ENCODE measurements at places on chromosomes 12 and 14. TPM values are rescaled to one million over a fixed set of nuclear protein-coding genes. Genes with fewer than 3 reads are reported as not detected.

BEST3 gene
- total RNA-seq = 0.07 TPM

BBS10 gene
- 17.7 TPM for total RNA-seq

DNA sequence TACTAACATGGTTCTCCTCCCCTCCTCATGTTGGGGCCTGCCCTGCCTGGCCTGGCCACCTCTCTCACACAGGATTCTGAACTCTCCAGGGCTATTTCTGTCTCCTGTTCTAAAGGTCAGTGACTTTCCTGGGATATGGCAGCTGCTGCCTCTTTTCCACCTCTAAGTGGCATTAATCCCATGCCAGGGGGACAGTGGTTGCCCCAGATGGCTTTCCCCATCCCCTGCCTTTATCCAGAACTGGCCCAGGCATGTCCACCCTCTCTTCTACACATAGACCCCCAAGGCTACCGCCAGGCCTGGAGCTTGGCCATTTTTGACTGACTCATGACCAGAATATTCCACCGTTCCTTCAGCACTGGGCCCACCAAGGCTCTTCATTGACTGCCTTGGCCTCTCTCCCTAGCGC lies 90.4 kb downstream of the IRF2BPL start:
- DNase-seq = no peak

GRCh38 chr14:34172550-34173368 lies 221.9 kb upstream of the EGLN3 start:
- no peak for DNase-seq

DNA sequence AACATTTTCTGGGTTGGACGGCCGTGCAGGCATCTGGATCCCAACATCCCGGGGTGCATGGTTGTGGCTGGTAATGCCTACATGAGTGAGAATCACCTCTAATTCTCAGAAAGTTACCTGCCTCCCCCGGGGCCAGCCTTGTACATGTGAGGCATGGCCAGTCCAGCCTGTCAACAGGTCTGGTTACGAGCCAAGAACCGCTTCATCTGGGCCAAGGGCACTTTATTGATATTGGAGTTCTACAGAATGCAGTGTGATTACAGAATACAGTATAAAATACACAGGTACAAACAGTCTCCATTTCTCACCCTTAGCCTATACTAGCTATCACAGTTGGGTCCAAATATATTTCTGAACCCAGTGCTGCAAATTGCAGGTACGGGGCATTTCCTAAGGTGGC lies 84.9 kb upstream of the EVL start:
- DNase-seq = no peak

GRCh38 chr14:57008534-57008933 lies 198.3 kb upstream of the OTX2 start:
- DNase-seq = no peak

DNA sequence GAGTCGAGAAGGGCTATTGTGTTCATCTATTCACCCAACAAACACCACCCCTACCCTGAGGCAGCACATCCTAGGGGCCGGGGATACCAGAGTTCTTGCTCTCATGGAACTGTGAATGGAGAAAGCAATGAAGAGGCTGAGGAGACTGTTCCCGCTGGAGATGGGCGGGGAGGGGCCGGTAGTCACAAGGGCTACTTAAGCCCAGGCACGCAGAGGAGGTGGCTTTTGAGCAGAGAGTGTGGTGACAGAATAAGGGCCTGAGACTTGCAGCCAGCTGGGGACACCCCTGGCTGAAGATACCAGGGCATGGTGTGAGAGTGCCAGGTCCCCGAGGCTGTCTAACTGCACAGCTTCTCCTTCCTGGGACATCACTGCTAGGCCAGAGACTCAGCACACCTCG lies 114.1 kb upstream of the EVL start:
- no peak for DNase-seq

All from pulmonary artery endothelial cell (primary cell).